ENCODE measurements at places on chromosomes 3 and 15.
A peak's percentile ranks its signal among the peaks of the same experiment; 100 is the strongest.

GRCh38 chr3:39965997-39966396, 156.6 kb downstream of the MYRIP start:
- DNase-seq = no peak

DNA sequence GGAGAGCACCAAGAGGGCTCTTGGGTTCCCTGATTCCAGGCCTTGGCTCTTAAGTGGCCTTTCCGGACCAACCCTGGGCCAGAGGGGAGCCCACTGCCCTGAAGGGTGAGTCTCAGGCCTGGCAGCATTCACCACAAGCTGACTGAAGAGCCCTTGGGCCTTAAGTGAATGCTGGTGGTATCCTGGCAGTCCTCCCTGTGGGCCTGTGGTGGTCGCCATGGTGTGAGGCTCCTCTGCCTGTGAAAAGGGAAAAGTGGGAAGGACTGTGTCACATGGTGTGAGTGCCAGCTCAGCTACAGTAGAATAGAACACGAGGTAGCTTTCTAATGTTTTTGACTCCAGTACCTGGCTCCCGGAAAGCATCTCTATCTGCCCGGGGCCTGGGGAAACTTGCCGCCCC, 15.3 kb downstream of the CHDH start:
- DNase-seq = no peak

GRCh38 chr3:48429317-48429959, 448 bp downstream of the PLXNB1 start:
- DNase-seq = no peak

DNA sequence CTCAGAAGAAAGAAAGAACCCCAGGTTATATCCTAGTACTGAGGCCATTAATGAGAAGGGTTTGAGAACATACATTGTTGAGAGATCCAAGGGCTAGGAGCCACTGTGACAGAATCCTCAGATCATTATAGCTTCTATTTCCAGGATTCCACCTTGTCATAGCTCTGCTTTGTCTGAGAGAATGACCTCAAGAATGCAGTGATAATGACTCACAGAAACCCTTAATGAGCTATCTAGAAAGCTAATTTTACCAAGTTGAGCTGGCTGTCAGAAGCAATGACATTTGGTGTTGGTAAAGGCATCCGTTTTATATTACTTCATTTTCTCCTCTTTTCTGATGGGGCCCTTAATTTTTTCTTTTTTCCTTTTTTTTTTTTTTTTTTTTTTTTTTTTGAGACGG, 10.9 kb downstream of the TRIP4 start:
- DNase-seq = peak; percentile 55
